RPMI7951 (cell line): ENCODE measurements at places on chromosomes 2 and 18. TPM values are rescaled to one million over a fixed set of nuclear protein-coding genes. Genes with fewer than 3 reads are reported as not detected.
A peak's percentile ranks its signal among the peaks of the same experiment; 100 is the strongest.

DNA sequence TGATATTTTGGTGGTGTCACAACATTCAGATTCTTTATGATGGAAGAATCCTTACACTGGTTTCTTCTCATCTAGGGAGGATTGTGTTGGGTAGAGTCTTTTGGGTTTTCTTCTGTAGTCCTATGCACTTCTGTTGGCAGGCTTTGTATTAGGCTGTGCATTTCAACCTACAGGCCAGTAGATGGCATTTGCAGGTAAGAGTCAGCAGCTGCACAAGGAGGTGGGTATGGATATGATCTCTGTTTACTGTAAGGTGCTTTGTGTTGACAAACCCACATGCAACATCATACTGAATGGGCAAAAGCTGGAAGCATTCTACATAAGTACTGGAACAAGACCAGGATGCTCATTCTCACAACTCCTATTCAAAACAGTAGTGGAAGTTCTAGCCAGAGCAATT, 656.8 kb downstream of the METTL4 start:
- peak; percentile 21 for DNase-seq

GRCh38 chr18:394987-395362, 105.5 kb downstream of the COLEC12 start:
- DNase-seq, result peak; percentile 98

DNA sequence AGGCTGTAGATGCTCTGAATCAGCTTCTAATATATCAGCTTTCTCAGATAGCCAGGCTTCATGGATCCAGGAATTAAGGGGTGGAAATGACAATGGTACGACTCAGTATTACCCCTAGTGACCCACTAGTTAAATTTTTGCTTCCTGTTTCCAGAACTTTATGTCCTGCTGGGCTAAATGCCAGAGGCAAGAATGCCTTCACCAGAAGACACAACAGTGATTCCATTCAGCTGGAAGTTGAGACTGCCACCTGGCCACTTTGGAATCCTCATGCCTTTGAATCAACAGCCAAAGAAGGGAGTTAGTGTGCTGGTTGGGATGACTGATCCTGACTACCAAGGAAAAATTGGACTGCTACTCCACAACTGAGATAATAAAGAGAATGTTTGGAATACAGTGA, 239.1 kb downstream of the ASXL3 start:
- no peak for DNase-seq

- no peak for DNase-seq
These were observed 15.3 kb upstream of the REEP1 start for GRCh38 chr2:86352727-86353221.

DNA sequence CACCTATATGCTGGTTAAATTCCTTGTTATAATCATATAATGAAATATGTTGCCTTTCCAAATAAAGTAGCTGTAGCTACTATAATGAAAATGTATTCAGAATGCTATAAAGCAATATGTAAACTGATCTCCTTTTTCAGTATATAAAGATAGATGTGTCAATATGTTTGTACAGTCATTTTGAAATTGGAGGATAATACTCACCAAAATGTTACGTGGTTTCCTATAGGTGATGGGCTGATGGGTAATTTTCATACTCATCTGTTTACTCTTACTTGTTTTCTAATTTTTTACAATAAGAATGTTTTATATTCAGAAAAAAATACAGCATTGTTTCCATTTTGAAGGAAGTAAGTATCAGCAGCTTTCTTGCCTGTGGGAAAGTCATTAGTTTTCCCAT, 70.2 kb downstream of the PRKRA start:
- DNase-seq, result no peak

- DNase-seq, result no peak
These were observed 18.7 kb upstream of the DHRS9 start for GRCh38 chr2:169050476-169051240.

GRCh38 chr2:217669831-217670230, 333.0 kb downstream of the TNS1 start:
- no peak for DNase-seq

DNA sequence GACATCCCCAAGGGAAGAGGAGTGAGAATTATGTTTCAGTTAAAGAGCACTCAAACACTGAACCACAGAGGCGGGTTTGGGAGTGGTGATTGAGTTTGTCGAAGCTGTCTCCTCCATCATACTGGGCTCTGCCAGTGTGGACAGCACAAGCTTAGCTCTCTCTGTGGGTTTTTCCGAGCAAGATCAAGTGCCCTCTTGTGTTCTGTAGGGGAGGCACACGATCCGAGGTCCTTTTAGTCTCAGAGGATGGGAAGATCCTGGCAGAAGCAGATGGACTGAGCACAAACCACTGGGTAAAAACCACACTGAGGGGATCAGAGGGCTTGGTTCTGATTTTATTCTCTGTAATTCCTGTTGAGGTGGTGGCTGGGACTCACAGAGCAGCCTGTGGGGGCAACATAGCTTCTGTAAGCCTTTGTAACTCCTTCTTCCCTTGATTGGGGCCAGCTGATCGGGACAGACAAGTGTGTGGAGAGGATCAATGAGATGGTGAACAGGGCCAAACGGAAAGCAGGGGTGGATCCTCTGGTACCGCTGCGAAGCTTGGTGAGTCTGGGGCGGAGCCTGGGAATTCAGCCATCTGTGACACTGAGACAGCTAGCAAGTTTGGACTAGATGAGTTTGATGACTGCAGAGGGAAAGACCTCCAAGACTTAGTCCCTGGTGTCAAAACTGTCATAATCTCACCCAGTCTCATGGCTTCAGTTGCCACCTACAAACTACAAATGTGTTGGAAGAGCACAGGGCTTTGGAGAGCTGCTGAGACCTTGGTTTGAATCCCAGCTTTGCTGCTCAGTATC, 2.0 kb downstream of the NAGK start:
- DNase-seq, result peak; percentile 41

- no peak for DNase-seq
These were observed 130.8 kb downstream of the SMAD7 start for GRCh38 chr18:48819781-48820482.

GRCh38 chr2:157428500-157429175, 15.3 kb downstream of the CYTIP start:
- DNase-seq, result no peak

DNA sequence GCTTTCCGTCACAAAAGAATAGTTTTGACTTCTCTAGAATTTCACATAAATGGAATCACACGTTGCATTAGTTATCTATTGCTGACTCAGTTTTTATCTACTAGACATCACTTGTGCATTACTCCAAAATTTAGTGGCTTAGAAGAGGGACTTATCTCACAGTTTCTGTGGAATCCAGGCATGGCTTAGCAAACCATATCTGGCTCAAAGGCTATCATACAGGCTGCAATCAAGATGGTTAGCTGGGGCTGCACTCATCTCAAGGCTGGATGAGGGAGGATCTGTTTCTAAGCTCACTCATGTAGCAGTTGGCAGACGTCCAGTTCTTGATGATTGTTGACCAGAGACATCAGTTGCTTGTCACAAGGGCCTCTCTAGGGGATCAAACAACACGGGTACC, 6.6 kb upstream of the DSC3 start:
- DNase-seq, result no peak

DNA sequence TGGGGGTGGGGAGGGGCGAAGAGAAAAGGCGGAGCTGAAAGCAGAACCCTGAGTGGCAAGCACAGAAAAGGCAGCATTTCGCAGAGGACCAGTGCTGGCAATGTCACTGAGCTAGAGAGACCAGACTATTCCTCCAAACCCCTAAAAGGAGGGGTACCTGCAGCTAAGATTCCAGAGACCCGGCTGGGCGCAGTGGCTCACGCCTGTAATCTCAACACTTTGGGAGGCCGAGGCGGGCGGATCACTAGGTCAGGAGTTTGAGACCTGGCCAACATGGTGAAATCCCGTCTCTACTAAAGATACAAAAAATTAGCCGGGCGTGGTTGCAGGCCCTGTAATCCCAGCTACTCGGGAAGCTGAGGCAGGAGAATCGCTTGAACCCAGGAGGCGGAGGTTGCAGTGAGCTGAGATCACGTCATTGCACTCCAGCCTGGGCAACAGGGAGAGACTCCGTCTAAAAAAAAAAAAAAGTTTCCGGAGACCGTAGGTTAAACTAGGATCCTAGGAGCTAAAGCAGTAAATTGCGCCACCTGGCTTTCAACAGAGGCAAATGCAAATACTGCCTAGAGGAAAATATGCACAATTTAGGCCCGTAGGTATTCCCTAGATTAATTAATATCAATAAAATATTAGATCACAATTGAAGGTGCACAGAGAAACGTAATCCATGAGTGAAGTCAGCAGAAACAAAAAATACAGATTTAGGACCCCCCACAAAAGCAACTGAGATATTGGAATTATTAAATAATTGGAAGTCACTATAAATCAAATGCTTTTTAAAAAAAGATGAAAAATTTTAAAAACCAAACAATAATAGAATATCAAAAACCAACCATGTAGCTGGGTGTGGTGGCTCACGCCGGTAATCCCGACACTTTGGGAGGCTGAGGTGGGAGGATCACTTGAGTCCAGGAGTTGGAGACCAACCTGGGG, 4.9 kb downstream of the UCN start:
- DNase-seq, result peak; percentile 77

DNA sequence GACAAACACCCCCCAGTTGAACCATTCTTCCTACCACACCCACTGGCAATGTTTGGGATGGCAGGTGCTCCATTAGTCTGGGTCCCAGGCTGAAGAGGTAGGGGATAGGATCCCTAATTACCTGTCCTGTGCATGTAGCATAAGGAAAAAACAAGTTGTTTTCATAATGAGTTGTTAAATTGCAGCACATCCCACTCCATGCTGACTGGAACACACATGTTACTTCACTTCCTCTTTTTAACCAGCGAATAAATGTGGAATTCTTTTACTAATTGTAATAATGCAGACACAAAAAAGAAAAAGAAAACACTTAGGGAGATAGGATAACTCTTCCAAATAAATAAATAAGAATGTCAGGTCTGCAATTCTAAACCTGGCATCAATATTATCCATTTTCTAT, 11.8 kb upstream of the CBLN2 start:
- no peak for DNase-seq

GRCh38 chr2:39723497-39723896, 55.6 kb downstream of the THUMPD2 start:
- DNase-seq, result no peak

GRCh38 chr2:44997963-44998362, 11.3 kb downstream of the SIX2 start:
- DNase-seq, result peak; percentile 48

DNA sequence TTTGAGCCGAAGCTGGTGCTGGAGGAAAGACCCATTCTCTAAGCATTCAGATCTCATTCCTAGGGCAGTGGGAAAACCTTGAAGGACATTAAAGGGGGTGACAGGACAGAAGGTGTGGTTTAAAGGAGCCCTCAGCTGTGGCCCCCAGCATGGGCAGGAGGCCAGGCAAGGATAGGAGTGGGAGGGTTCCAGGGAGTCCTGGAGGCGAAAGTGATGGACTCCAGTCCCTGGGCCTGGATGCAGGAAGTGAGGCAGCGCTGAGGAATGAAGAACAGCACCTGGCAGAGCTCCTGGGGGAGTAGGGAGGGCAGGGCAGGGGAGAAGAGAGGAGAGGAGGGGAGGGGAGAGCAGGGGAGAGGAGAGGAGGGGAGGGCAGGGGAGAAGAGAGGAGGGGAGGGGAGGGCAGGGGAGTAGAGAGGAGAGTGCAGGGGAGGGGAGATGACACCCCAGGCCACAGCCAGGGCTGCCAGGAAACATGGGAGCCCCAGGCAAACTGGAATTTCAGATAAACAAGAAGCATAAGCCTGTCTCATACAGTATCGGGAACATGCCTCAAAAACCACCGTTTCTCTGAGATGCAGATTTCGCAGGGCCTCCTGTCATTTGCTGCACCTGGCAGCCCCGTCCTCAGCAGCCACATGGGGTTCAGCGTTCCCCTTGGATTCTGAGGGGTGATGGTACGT, 5.7 kb downstream of the RAMP1 start:
- DNase-seq, result peak; percentile 77

- DNase-seq, result no peak
These were observed 145.3 kb upstream of the NFATC1 start for GRCh38 chr18:79250301-79250981.

GRCh38 chr2:106886916-106887758, 1.2 kb upstream of the ST6GAL2 start:
- DNase-seq, result peak; percentile 62

DNA sequence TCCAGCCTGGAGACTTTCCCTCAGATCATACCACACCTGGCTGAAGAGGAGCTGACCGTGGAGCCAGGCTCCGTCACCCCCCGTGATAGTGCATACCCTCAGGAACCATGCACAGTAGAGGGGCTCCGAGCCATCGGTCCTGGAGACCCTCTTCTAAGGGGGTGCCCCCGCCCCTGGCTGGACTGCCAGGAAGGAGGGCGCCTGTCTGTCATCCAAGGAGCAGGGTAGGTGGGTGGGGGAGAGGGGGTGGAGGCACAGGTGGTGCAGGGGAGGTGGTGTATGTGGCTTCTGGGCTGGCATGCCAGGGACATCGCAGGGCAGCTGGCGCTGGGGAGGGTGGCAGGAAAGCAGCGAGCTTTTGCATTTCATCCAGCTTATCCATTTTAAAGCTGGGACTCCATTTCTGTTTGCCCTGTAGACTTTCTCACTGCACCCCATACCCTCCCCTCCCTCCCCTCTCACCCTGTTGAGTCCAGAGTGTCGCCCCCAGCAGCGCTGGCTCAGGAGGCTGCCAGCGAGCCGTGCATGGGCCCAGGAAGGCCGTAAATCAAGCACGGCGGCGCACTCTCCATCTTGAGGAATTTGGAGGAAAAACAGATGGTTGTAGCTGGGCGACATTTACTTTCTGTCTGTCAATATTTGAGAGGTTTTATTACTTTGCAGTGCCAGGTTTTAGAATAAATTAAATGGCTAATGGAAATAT, 56.2 kb upstream of the HS6ST1 start:
- no peak for DNase-seq

DNA sequence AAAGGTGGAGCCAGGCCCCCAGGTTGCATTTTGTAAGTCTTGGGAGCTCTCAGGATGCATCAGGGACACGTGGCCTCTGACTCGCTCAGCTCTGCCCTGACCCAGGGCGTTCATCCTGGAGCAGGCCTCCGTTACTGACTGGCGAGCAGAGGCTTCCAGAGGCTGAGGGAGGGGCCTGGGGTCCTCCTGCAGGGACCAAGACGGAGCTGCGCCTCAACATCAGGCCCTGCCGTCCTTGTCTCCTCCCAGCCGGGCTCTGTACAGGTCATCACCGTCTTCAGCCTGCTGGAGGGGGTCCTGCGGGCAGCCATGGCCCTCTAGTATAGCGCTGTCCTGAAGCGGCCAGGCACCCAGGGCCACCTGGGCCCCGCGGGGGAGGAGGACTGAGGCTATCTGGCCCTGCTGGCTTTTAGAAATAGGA, 10.2 kb upstream of the ALPP start:
- DNase-seq, result no peak

GRCh38 chr18:67211646-67212045, 304.9 kb downstream of the DSEL start:
- DNase-seq, result no peak

TTN gene
- total RNA-seq, result 0.10 and 0.12 TPM in 2 replicates

SCN9A gene
- total RNA-seq, result under 0.01 and 0.12 TPM in 2 replicates

CPLX4 gene
- total RNA-seq, result not detected in 2 replicates

CHRND gene
- not detected in 2 replicates for total RNA-seq

REG3G gene
- total RNA-seq, result not detected in 2 replicates

IL18R1 gene
- total RNA-seq, result 0.10 TPM in 1 of 2 replicates, not detected in the other

CXCR4 gene
- total RNA-seq, result not detected in 2 replicates

STARD6 gene
- 0.84 and 0.88 TPM in 2 replicates for total RNA-seq

SH3RF3 gene
- 4.3 and 4.6 TPM in 2 replicates for total RNA-seq

HOXD4 gene
- 7.2 and 9.6 TPM in 2 replicates for total RNA-seq

GATA6 gene
- total RNA-seq, result 2.9 and 3.3 TPM in 2 replicates

TMEM237 gene
- total RNA-seq, result 132 and 136 TPM in 2 replicates

GAL3ST2 gene
- not detected in 2 replicates for total RNA-seq

TMEM169 gene
- total RNA-seq, result 2.2 and 2.9 TPM in 2 replicates

TDRD15 gene
- not detected in 2 replicates for total RNA-seq

CHRNG gene
- total RNA-seq, result not detected in 2 replicates

LRATD1 gene
- total RNA-seq, result 0.12 and 0.20 TPM in 2 replicates
